ENCODE measurements at places on chromosomes 6 and 20.
A peak's percentile ranks its signal among the peaks of the same experiment; 100 is the strongest.

DNA sequence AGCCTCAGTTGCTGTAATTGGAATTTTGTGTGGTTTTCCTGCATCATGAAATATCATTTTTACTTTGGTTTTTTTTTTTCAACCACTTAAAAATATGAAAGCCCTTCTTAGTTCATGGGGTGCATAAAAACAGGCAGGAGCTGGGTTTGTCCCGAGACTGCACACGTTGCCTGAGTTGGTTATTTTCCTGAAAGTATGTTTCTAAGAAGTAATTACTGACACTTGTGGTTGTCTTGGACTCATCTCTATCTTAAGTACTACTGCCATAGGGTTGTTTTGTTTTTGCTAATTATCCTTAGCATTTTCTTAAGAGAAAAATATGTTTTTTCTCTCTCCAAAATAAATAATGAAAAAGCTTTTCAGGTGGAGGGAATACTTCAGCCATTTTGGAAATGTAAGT lies 40.1 kb downstream of the FAM120B start:
- no peak for DNase-seq

DNA sequence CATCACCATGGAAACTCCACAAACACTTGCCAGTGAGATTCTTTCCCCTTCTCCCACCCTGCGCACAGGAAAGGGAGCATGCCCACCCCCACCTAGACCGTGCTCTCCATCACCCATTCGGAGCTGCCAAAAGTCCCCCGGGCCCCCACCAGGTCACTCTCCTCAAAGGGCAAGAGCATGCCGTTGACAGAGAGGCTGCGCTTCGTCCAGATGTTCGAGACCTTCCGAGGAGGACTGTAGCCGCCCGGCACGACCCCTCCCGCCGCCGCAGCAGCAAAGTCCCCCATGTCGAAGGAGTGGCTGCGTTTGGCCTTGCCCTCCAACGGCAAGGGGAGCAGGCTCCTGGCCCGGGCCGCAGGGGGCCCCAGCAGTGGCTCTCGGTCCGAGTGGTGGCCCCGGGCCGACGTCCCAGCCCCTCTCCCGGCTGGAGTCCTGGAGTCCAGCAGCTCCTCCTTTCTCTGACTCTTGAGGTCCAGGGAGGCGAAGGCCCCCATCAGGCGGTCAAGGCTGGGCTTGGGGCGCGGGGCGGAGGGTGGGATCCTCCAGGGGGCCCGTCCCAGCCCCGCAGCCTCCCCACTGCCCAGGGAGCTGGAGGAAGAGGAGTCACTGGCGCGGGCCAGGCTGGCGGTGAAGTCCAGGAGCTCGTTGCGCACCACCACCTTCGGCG lies 195.2 kb downstream of the LRFN2 start:
- DNase-seq: no peak

GRCh38 chr20:23289249-23289648 lies 61.3 kb upstream of the NXT1 start:
- DNase-seq: no peak

DNA sequence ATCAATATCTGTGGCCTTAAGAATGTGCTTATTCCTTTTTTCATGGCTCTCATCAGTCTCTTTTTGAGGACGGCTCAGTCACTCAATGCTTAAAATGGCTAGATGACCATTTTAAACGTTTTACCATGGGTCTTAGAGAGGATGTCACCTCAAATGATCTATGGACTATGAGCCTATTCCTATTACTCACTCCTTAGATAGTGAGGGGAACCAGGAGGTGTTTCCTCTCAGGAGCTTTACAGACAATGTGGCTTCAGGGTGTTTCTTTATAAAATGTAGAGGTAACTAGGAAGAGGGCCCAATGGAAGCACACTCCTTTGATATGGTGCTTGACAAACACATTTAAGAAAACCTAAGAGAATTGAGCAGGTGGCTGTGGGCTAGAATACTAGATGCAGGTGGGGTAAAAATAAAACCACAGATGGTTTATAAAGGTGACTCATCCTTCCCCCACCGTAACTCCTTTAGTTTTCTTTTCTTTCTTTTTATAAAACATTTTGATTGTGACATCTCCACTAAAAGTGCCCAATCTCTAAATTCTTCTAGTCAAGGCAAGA lies 1.5 kb upstream of the TMEM200A start:
- DNase-seq: no peak

DNA sequence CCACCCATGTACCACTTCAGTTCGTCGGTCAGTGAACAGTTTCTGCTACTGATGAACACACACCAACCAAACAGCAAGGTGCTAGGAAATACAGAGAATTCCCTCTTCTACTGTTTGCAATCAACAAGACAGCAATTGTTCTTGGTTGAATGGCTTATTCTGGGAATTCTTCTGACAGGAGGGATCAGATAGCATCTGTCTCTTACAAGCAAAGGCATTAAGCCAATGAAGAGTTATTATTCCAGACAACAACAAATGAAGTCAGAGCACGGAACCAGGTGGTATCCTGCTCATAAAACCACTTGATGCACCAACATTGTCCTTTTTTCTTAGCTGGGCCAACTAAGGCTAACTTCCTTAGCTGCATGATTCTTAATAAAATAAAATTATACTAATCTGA lies 37.8 kb downstream of the PTPRK start:
- DNase-seq: no peak

- peak; percentile 11 for DNase-seq
These were observed at the start of gene FAM162B for GRCh38 chr6:116764961-116765841. TSS of gene FAM162B (minus strand) at chr6:116765719. CDS start at chr6:116765576, 143 bp downstream.

GRCh38 chr20:47355489-47356219 lies 845 bp downstream of the ZMYND8 start:
- DNase-seq: no peak

GRCh38 chr20:49863666-49864065 lies 51.0 kb downstream of the SLC9A8 start:
- DNase-seq: no peak

DNA sequence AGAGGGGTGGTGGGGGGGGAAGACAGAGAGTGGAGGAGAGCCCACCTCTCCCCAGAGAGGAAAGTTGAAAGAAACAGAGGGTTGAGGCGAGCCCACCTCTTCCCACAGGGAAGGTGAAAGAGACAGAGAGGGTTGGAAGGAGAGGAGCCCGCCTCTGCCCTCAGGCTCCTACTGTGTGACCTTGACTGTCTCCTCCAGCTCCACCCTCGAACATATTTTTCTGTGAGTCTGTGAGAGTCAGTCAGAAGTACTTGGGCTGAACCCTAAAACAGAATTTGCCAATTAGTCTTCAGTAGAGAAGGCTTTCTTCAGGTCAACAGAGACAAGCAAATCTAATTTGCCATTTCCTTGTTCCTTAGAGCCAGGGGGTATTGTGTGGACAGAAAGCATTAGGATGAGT lies 153.7 kb upstream of the SNX9 start:
- DNase-seq: no peak

DNA sequence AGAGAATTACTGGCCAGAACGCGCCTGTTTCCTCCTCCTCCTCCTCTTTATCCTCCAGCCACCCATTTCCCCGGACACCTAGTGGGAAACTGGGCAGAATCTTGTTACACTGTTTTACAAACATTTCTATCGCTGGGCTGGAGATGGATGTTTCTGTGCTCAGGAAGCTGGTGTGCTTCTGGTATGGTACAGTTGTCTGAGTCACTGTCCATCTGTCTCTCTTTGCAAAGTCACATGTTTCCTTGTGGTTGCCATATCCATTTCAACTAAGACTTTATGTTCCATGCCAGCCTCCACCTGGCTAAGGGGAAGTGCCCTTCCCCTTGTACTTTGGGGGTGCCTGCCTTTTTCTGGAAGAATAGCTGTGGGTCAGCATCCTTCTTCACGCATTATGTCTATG lies 52.9 kb upstream of the SLC22A16 start:
- DNase-seq: peak; percentile 60

GRCh38 chr20:20089939-20090338 lies 37.6 kb downstream of the CFAP61 start:
- DNase-seq: no peak

- DNase-seq: no peak
These were observed 542.2 kb downstream of the GRIK2 start for GRCh38 chr6:101935732-101936131.

GRCh38 chr6:128531696-128532095 lies 11.3 kb upstream of the PTPRK start:
- no peak for DNase-seq

GRCh38 chr6:10756085-10756484 lies 8.5 kb downstream of the TMEM14B start:
- no peak for DNase-seq

DNA sequence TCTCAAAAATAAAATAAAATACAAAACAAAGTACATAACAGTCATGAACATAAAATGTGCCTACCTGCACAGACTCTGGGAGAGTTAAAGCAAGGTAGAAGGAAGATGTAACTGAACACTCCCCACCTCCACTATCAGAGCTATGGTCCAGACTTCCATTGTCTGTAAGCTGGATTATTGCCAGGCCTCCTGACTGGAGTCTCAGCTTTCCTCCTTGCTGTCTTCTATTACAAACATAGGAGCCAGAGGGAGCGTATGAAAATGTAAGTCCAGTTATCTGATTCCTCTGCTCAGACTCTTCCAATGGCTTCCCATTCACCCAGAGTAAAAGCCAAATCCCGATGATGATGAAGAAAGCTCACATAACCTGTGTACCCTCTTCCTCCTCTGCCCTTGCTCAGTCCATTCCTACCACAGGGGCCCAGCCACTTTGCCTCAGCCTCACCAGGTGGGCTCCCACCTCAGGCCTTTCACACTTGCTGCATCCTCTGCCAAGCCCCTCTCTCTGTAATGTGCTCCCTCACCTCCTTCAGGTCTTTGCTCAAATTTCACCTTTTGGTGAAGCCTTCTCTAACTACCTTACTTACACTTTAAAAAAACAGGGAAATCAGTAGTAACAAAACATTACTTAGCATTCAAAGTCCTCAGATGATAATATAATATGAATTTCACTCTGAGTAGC lies 194.1 kb downstream of the RIMS1 start:
- DNase-seq: no peak

GRCh38 chr20:13147971-13148370 lies 73.1 kb upstream of the ISM1 start:
- DNase-seq: no peak

DNA sequence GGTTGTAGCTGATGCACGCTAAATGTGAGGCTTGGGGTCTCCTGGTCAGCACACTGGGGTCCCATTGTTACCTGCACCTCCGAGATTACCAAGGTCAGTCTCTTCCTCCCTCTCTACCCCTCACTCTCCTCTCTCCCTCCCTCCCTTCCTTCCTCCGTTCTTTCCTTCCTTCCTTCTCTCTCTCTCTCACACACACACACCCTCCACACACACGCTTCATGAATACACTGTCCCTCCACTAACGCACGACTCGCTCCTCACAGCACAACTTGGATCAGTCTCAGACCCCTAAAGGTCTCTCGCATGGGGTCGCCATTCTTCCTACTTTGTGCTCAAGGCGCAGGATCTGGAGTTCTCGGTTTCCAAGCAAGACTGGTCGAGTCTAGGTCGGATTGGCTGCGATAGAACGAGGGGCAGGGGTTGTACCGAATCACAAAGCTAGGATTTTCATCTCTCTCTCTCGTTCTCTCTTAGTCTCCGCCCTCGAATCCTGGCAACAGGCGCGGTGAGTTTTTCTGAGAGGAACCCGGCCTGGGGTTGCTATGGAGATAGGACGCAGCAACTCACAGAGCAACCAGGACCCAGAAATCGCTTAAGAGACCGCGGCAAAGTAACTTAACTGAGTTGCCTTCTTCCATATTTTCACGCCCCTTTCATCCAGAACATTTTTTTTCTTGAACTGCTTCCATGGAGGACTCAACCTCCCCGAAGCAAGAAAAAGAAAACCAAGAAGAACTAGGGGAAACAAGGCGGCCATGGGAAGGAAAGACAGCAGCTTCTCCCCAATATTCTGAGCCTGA lies at the start of gene RSPH4A:
RSPH4A (plus strand) TSS at position 543 of the 800 bp plus-strand sequence; CDS start at position 688, 145 bp downstream.
- DNase-seq: peak; percentile 95

- DNase-seq: no peak
These were observed 180.9 kb downstream of the PHF3 start for GRCh38 chr6:63816401-63816981.

GRCh38 chr6:137510923-137511322 lies 16.7 kb upstream of the OLIG3 start:
- no peak for DNase-seq

GRCh38 chr6:152068622-152069261 lies 261.3 kb downstream of the ESR1 start:
- peak; percentile 46 for DNase-seq

- peak; percentile 71 for DNase-seq
These were observed 610 bp downstream of the PSORS1C1 start for GRCh38 chr6:31114970-31115849.

- DNase-seq: peak; percentile 90
These were observed at the start of gene SLC4A11 for GRCh38 chr20:3239026-3239866. TSS of gene SLC4A11 (minus strand) at chr20:3239190. CDS start at chr20:3239137, 53 bp downstream.

GRCh38 chr20:19588241-19588640 lies 169.8 kb upstream of the RIN2 start:
- DNase-seq: no peak

DNA sequence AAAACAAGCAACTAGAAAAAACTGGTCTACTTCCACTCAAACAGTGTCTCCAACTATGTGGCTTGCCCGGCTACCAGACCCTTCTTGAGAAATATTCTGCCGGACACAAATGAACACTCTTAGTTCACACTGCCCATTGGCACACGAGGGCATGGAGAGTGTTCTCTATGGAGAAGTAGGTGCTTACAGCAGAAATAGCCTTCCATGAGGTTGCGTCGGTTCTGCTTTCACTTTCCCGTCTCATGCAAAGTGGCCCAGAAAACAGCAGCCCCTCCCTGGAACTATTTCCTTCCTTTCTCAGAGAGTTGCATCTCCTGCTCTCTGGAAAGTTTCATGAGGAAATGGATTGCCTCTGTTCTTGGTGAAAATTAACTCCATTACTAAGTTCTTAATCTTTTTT lies 9.5 kb upstream of the HLA-DOA start:
- DNase-seq: peak; percentile 10

GRCh38 chr6:76818451-76818850 lies 644.8 kb downstream of the HTR1B start:
- no peak for DNase-seq

DNA sequence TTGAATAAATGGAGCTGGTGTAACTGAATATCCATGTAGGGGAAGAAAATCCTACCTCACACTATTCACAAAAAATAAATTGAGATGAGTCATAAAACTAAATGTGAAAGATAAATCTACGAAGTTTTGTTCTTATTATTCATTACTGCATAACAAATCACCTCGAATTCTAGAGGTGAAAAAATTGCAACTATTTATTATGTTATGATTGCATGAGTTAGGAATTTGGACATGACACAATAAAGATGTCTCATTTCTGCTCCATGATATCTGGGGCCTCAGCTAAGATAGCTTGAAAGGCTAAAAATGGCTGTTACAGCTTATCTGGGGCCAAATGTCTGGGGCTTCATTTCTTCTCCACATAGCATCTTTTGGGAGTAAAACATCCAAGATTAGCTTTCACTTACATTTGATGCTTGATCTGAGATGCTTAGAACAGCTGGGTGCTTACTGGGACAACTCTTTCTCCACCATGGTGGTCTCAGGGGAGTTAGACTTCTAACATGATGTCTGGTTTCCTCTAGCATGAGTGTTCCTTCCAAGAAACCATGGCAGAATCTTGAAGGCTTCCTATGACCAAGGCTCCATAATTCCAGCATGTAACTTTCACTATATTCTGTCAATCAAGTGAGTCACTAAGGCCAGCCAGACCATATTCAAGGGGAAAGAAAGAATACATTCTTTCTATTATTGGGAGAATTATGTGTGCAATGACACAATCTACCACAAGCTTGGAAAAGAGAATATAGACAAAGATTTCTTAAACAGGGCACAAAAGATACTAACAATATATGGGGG lies 30.1 kb downstream of the OR2B6 start:
- peak; percentile 59 for DNase-seq

GRCh38 chr6:5638666-5639065 lies 368.1 kb downstream of the NRN1 start:
- DNase-seq: no peak

GRCh38 chr20:42949950-42950349 lies 239.8 kb downstream of the PTPRT start:
- no peak for DNase-seq
